ENCODE measurements at places on chromosomes 4 and X.

DNA sequence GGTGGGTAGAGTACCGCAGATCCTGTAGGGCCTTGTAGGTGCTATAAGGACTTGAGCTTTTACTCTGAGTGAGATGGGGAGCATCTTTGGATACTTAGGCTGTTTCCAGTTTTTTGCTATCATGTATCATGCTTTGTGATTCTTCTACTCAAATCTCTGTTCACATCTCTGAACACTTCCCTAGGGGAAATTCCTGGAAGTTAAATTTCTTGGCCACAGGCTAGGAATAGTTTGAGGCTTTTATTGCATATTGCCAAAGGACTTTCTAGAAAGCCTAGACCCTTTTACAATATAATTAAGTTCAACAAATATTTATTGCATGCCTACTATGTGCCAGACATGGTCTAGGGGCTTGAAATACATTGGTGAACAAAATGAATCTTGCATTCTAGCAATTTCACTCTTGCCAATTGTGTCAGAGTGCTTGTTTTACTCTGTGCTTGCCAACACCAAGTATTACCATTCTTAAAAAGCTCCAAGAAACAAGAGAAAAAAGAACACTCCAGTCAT, 4.1 kb upstream of the PGRMC1 start:
- no peak for DNase-seq

DNA sequence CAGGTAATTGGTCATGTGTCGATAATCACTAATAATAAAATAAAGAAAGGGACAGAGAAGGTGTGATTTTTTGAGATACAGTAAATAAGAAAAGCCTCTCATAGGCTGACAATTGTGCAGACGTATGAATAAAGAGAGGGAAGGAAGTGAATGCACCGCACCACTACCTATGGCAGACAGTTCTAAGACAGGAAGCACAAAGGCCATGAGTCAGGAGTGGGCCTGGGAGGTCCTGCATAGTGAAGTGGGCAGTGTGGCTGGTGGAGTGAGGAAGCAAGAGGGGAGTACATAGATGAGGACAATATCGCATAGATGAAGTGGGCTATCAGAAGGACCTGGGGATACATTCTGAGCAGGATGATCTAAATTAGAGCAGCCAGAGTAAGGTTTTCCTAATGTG, 75.6 kb downstream of the BMP3 start:
- no peak for DNase-seq

DNA sequence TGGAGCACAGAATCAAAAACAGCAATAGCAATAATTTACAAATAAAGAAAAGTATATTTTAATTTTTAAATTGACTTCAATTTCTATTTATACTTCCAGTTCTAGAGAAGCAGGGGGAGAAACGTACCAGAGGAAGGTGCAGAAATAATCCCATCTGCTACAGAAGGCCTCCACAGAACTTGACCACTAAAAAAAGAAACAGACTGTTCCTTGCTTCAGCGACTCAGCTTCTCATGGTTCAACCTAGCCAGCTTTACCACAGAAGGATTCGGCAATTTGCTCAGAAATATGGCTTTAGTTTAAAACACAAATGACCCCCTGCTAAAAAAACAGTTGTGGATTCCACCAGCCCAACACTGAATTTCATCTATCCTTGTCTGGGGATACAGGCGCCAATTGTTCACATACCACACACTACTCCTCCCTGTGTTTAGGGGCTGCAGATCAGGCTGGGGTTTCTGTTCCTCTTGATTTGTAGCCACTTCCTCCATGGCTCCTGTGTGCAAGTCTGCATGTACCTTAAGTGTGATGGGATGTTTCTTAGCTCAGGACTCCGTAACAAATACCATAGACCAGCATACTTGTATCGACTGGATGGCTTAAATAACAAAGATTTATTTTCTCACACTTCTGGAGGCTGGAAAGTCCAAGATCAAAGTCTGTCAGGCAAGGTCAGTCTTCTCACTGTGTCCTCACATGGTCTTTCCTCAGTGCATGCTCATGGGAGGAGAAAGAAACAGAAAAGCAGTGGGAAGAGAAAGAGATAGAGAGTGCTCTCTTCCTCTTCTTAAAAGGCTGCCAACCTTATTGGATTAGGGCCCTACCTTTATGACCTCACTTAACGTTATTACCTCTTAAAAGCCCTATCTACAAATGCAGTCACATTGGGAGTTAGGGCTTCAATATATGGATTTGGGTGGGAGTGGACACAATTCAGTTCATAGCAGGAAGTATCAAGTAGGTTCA, 79.1 kb downstream of the AMOT start:
- DNase-seq: no peak

DNA sequence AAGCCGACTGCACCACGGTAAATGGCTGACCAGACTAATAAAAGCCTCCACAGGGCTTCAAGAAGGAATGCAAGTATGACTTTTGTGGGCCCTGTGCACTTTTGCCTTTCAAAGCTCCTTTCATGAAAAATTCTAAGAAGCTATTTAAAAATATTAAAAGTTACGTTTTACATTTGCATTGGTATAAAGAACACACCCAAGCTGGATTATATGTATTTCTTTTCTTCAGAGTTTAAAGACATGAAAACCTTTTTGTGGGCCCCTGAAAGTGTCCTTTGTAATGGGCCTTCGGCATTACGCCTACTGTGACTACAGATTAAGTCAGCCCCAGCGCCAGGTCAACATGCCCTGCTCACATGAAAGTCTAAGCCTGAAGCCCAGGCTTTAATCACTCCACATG, 20.5 kb upstream of the ASB5 start:
- DNase-seq: no peak

- DNase-seq: no peak
Observed at GRCh38 chrX:115093191-115093590, 75.8 kb upstream of the IL13RA2 start.

DNA sequence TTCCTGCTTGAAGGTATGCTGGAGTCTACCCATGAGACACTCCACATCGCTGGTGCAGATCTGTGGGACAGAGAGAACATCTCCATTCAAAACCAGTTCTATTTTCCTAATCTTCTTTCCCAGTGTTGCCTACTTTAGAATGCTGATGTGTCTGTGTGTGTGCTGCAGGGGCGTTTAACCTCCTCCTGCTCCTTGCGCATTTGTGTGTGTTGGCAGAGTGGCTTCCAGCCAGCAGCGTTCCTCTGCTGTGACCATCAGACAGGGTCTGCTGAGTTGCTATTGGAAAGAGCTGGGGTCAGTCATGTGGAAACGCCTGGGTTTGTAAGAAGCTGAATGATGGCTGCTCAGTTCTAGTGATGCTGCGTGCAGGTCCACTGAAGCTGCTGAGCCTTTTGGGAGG, 223.6 kb downstream of the RBMX2 start:
- DNase-seq: no peak

DNA sequence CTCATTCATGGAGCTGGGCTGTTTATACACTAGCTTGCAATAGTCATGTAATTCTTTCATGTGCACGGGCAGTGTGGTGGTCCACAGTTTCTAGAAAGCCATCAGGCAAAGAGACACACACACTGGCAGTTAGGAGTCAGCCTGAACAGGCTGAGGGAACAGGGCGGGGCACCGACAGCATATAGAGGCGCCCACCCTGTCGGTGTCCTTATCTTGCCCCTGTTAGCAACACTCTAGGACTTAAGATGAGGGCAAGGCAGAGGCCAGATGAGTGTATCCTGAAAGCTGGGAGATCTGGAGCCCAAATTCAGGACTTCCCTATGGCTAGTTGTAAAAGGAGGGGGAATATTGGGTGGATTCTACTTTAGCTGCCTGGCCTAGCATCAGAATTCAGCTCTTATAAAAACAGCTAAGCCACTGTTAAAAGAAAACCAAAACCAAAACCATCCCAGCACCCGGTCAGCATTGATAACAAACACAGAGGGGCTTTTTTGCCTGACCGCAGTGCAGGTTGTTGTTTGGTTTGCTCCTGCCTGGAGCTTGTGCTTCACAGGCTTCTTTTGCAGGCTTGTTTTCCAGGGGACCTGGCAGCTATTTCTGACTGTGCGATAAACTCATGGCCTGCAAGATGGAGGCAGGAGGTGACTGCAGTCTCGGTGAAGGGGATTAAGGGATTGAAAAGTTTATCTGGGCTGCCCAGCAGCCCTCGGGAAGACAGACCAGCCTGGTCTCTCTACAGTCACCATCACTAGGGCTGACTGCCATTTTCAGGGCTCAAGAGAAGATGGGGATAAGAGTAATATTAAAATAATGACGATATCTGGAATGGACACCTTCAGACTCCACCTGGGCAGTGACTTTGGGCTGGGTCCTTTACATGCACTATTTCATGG, 638.9 kb downstream of the MID1IP1 start:
- DNase-seq: no peak

GRCh38 chr4:23680671-23681518, 209.0 kb downstream of the PPARGC1A start:
- no peak for DNase-seq

- no peak for DNase-seq
Observed at GRCh38 chrX:69264158-69264581, 98.9 kb upstream of the PJA1 start.

DNA sequence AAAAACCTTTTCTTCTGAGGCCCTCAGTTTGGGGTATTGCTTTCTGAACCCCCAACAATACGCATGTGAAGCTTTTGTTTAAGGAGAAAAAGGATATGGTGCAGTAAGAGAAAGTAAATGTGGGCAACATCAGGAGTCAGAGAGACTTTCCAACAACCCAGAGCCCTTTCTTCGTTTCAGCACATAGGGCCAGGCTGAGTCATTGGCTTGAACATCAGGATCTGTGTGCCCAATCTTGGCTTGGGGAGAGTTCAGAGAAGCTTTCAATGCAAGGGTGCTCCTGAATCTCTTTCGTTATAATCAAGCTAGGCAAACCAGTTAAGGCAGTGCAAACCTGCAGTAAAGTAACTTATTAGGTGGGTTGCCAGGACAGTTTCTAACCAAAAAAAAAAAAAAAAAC, 191.2 kb downstream of the FRMPD4 start:
- DNase-seq: no peak

DNA sequence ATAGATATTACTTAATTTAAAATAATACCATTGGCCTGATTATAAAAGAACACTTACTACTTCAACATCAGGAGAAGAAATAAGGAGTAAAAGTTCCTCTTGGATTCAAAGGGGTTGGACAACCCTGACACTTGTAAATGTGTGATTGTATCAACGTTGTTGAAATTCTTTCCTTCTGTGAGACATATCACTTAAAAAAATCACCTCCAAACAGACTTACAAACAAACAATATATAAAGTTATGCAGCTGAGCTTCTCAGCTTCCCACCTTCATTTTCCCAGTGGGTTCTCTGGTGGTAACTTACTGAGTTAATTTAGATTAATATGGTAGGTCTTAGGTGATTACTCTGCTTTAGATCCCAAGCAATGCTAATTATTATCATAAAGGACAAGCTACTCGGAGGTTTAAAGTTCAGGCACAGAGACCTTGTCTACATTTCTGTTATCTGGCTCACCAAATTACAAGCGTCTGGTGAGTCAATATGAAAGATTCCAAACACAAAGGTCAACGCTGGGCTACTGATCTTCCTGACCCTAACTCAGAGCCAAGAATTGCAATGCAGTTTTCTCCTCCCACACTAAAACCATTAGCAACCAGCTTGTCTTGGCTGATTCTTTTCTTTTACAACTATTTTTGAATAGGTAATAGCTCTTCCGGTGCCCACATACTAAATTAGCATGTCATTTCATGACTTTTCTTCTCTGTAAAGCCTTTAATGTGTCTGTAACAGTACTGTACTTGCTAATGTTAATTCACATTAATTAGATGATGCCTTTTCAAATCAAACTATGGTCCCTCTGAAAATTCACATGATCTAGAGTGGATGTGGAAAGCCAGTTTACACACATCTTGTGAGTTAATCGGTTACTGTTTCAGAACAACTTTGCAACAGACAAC, 157.6 kb downstream of the RASL11B start:
- DNase-seq: no peak

DNA sequence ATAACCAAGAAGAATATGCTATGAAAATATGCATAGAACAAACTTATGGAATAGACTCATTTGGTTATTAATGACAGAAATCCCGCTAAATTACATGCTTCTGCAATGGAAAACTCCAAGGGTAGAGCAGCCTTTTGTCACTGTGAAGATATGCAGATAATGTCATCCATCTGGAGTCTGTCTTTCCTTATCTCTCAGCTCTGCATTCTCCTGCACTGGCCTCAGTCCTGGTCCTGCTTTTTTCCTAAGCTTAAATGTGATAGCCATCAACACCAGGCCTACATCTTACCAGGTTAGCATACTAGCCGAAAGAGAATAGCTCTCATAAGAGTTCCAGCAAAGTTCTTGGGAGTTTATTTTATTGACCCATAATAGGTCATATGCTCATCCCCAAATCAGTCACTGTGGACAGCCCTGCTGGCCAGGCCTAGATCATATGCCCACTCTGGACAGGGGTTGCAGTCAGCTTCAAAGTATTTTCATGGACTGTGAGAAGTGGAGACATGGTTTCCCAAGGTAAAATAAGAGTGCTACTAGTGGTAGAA, 86.5 kb upstream of the LEF1 start:
- DNase-seq: no peak

- DNase-seq: no peak
Observed at GRCh38 chr4:122914292-122914904, 8.0 kb downstream of the NUDT6 start.

GRCh38 chrX:84046403-84046984, 141.5 kb downstream of the RPS6KA6 start:
- peak; percentile 6 for DNase-seq

DNA sequence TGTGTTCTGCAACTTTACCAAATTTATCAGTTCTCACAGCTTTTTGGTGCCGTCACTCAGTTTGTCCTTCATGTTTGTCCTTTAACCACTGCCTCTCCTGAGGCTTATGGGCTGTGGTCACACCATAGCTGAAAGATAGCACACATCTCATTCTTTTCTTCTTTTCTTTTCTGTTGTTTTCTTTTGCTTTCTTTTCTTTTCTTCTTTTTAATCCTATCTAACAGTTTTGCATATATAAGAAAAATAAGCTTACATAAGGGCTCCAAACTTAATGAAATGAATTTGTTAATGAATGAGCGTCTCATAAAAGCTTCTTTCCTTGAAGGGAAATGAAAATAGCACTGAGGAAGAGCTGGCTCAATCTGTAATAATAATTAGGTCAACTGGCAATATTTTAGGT, 1061.2 kb downstream of the PCDH18 start:
- DNase-seq: no peak

DNA sequence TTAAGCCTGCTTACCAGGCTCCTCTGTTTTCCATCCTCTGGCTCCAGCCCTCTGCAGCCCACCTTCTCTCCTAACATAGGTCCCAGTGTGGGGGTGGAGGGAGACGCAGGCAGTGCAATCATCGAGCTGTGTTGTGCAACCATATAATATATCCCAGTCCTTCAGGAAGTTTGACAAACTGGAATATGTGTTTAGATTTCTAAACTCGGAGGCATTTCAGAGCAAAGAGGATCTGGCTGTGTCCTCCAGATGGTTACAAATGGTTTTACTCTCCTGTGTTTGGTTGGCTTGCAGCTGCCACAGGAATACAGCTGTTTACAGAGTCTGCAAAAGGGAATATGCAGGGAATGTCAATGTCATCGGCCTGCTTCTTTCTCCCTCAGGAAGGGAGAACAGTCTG, 195.3 kb upstream of the LNX1 start:
- peak; percentile 74 for DNase-seq

DNA sequence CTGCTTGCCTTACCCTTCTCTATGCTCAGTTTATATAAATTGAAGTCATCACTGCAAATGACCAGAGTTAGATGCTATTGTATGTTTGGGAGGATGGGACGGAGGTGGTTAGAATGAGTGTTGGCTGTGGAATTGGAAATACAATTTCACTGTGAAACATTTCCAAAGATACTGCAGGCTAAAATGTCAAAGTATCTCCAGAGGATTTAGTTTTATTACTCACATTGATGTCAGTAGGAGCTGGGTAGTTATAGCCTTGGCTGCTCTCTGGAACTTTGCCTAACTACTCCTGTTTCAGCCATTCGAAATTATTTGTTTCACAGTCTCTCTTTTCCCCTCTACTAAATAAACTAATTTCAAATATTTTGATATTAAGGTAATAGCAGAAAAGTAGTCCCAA, 92.6 kb upstream of the PPP3CA start:
- DNase-seq: no peak
